Type B pancreatic cell (in vitro differentiated cells): ENCODE measurements at places on chromosomes 12 and 14.

DNA sequence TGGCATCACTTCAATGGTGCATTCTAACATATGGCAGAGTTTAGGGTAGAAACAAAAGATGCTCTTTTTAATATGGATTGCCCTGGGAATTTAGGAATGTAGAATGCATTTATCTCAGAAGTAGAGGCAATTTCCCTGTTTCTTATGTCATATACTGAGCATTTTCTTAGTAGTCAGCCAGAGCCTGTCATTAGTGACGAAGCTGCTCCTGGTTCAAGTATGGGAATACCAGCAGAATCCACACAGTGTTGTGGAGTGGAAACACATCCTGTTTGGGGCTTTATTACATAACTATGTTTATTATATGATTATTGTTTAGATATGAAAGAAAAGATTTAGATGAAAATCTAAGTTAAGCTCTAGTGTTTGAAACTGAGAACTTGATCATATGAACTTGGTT, 12.2 kb downstream of the CIPC start:
- H3K27ac ChIP-seq = peak overlapping the region; percentile 98
- H3K4me1 ChIP-seq = peaks cover 24% of the 10 kb centered on the region
- peaks cover 26% of the 10 kb centered on the region for H3K36me3 ChIP-seq
- peak overlapping the region; percentile 42 for H3K4me3 ChIP-seq
- DNase-seq = no peak
- H3K27me3 ChIP-seq = no peaks in the 10 kb centered on the region

GRCh38 chr12:32502693-32503502, 103.5 kb downstream of the FGD4 start:
- no peaks in the 10 kb centered on the region for H3K27me3 ChIP-seq
- peaks cover 3% of the 10 kb centered on the region for H3K36me3 ChIP-seq
- H3K27ac ChIP-seq = peak overlapping the region; percentile 19
- no peak for DNase-seq

- H3K4me3 ChIP-seq = no peak overlapping the region
- no peak for DNase-seq
- H3K36me3 ChIP-seq = peaks cover 38% of the 10 kb centered on the region
- no peaks in the 10 kb centered on the region for H3K27me3 ChIP-seq
- H3K4me1 ChIP-seq = peaks cover 6% of the 10 kb centered on the region
- no peak overlapping the region for H3K27ac ChIP-seq
These were observed 18.6 kb downstream of the LGMN start for GRCh38 chr14:92729634-92730358.

DNA sequence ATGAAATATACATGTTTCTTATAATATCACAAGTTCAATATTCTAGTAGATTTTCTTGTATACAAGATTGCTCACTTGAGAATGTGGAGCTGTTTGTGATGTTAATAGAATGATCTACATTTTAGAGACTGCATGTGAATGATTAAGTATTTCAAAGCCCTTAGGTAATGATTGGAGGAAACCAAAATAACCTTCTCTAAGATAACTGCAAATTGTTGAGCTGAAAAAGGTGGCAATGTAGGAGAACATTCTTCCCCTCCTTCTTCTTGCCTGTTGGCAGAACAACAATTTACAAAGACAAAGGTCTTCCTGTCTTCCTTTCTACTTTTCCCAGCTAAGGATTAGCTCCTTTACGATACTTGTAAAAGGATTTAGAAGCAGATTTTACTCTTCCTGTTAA, 2.0 kb upstream of the CLEC6A start:
- H3K27me3 ChIP-seq = peaks cover 12% of the 10 kb centered on the region
- no peak overlapping the region for H3K4me3 ChIP-seq
- peaks cover 4% of the 10 kb centered on the region for H3K36me3 ChIP-seq
- no peak for DNase-seq
- no peak overlapping the region for H3K27ac ChIP-seq

GRCh38 chr12:107344035-107344808, 250.9 kb upstream of the CRY1 start:
- H3K27ac ChIP-seq = no peak overlapping the region
- H3K4me3 ChIP-seq = no peak overlapping the region
- H3K36me3 ChIP-seq = no peaks in the 10 kb centered on the region
- peaks cover 20% of the 10 kb centered on the region for H3K4me1 ChIP-seq
- H3K27me3 ChIP-seq = no peaks in the 10 kb centered on the region

DNA sequence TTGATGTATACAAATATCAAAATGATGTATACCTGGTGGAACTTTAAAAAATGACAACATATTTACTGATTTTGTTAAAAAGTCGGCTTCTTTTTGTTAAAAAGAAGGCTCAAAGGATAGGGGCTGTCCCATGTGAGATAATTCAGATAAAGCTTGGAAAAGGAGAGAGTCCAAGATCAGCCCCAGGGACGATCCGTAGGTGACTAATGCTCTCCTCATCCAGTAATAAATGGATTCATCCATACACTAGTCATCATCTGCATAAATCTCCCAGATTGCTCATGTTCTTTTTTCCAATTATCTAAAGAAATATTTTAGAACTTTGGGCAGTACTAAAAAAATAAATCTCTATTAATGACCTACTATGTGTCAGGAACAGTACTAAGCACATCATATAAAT, 23.4 kb upstream of the FSCB start:
- no peak overlapping the region for H3K27ac ChIP-seq
- H3K27me3 ChIP-seq = no peaks in the 10 kb centered on the region
- H3K4me1 ChIP-seq = no peaks in the 10 kb centered on the region
- no peaks in the 10 kb centered on the region for H3K36me3 ChIP-seq
- DNase-seq = no peak

- no peaks in the 10 kb centered on the region for H3K36me3 ChIP-seq
- H3K27me3 ChIP-seq = peaks cover 9% of the 10 kb centered on the region
- H3K27ac ChIP-seq = no peak overlapping the region
These were observed 98.9 kb downstream of the RPS29 start for GRCh38 chr14:49487238-49487637.

- H3K4me3 ChIP-seq = peak overlapping the region; percentile 100
- H3K36me3 ChIP-seq = peaks cover 51% of the 10 kb centered on the region
- peaks cover 33% of the 10 kb centered on the region for H3K4me1 ChIP-seq
- DNase-seq = no peak
- peaks cover 7% of the 10 kb centered on the region for H3K27me3 ChIP-seq
- H3K27ac ChIP-seq = peak overlapping the region; percentile 99
These were observed 1.2 kb downstream of the HNRNPC start for GRCh38 chr14:21267886-21268616.

DNA sequence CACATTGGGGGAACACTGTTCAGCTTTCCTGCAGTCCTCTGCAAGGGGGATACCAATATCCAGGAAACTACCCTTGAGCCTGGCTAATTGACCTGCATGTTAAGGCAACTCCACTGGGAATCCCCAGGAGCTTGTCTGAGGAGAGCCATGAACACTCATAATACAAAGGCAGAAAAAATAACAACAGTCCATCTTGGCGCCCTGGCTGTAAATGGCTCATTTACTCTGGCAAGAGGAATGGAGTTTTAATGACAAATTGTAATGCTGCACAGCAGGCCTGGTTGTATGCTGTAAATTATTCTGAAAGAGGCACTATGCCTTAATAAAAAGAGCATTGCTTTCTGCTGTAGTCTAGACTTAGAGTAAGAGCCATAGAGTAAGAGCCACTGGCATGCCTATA, 58.3 kb downstream of the SLC8A3 start:
- no peaks in the 10 kb centered on the region for H3K36me3 ChIP-seq
- H3K27ac ChIP-seq = no peak overlapping the region
- H3K4me1 ChIP-seq = peaks cover 14% of the 10 kb centered on the region
- H3K4me3 ChIP-seq = no peak overlapping the region
- H3K27me3 ChIP-seq = peaks cover 42% of the 10 kb centered on the region
